ENCODE measurements at places on chromosomes 16 and 17.

DNA sequence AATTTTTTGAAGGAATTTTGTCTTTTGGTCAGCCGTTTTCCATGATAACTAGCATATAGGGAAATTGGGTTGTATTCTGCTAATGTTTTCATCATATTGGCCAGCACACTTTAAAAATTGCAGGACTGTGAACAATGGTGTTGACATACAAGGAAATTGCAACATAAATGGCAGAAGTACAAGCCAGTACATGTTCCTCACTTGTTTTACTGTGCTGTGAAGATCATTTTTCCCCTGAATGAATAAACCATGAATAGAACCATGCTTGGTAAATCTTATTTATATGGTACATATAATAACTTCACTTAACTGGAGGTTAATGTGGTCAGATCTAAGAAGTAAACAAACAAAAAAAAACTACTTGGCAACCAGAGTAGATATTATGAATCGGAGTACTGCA lies 22.8 kb downstream of the OMG start:
- DNase-seq: no peak

DNA sequence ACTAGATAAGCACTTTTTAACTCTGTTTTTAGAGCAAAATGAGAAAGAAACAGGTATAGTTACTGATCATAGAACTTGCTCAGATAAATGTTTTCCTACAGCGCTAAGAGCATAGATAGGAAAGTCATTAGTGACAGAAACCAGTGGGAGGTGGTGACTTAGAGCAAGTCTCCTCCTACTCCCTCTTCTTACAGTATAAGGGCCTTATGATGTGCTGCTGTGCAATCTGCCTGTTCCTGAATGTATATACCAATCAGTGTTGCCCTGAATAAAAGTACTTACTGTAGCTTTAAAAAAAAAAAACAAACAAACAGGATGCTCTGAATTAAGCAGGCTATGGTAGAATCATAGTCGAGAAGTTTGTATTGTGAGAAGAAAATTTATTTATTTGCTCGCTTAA lies 23.3 kb upstream of the RASL10B start:
- DNase-seq: no peak

DNA sequence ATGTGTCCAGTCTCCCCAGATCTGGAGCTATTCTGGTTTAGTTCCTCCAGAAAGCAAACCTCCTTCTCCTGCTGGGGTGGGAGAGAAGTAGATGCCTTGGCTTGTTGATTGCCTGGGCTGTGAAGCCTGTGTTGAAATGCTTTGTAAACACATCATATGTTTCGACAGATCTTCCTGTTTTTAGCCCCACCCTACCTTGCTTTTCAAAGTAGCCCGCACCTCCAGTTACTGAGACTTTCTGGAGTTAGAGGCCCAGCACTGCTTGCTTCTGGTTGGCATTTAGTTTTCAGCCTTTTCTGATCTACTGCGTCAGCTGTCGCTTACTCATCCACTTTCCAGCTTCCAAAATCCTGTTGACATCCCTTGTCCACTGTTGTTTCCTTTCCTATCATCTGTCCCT lies 17.9 kb upstream of the NDEL1 start:
- no peak for DNase-seq

- DNase-seq: no peak
Observed at GRCh38 chr17:15930426-15930825, 14.5 kb upstream of the ADORA2B start.

DNA sequence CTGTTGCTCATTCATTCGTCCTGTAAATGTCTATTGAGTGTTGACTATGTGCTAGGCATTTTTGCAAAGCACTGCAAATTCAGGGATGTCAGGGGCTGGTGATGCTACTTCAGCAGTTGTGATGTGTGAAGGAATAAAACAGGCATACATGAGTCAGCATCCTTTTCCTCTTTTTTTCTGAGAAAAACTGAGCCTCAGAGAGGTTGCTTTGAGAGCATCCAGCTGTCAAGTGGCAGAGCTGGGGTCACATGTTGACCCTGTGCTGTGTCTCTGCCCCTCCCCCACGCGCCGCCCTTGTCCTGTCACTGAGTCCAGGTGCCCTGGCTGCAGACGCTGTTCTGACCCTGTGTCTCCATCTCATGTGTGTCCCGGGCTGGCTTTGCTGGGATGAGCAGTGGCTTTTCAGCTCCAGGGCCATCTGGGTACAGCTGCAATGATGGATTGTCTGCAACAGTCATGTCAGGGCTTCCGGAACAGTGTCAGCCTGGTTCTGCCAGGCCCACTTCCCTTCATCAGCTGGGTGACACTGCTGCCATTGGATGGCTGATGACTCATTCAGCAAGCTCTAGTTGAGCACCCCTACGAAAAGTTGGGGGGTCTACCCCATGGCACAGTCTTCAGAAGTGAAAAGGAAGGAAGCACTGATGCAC lies 14.9 kb downstream of the SEC14L5 start:
- DNase-seq: no peak

DNA sequence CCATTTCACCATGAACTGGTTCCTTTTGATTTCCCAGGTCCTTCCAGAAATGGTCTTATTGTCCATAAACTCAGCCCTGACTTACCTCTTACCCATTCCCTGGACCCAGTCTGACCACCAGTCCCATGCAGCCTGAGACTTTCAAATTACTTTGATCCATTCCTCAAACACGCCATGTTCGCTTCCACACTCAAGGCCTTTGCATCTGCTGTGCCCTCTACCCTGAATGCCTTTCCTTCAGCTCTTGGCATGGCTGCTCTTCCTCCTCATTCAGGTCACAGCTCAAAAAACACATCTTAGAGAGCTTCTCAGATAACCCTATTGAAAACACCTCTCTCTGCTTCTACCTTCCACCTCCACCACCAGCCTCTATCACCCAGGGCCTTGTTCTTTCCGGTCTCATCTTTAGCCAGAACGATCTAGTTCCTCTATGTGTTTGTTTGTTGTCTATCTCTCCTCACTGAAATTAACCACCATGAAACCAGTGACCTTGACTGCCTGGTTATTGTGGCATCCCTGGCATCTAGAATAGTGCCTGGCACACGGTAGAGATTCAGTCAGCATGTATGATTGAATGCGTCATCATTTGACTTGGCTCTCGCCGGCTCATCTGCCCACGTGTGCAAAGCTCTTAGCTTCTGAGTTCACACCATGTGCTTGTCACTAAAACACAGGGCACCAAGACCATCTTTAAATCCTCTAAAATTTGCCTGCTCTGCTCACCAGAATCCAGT lies 12.8 kb downstream of the CRYM start:
- no peak for DNase-seq

- peak; percentile 93 for DNase-seq
Observed at GRCh38 chr17:42997984-42998938, at the start of gene RPL27. TSS of gene RPL27 (plus strand) at chr17:42998419. CDS start at chr17:42998751, 332 bp downstream.

GRCh38 chr16:12504312-12504711 lies 299.4 kb downstream of the CPPED1 start:
- DNase-seq: no peak

GRCh38 chr16:23869052-23869451 lies 33.3 kb downstream of the PRKCB start:
- DNase-seq: no peak

- DNase-seq: peak; percentile 19
Observed at GRCh38 chr17:61635913-61636432, 45.0 kb upstream of the NACA2 start.

GRCh38 chr16:77584205-77584859 lies 138.0 kb upstream of the NUDT7 start:
- peak; percentile 9 for DNase-seq

GRCh38 chr17:77148077-77148939 lies 7.5 kb downstream of the SEC14L1 start:
- DNase-seq: no peak

DNA sequence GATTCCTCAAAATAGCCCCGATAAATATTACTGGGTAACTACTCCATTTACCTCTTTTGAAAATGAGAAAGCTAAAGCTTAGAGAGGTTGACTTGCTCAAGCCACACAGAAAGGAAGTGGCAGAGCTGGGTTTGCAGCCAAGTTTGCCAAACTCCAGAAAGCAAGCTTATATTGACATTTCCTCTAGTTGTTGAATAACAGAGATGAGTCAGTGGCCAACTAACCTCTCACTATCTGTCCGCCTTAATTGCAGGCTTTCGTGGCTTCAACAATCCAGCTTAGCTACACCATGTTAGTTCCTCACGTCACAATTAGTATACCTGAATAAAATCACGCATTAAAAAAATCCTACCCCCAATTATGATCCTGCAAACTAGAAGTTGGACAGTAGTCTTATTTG lies 151.7 kb downstream of the CNTNAP4 start:
- DNase-seq: no peak

GRCh38 chr17:70699408-70699807 lies 530.1 kb downstream of the KCNJ2 start:
- DNase-seq: no peak

DNA sequence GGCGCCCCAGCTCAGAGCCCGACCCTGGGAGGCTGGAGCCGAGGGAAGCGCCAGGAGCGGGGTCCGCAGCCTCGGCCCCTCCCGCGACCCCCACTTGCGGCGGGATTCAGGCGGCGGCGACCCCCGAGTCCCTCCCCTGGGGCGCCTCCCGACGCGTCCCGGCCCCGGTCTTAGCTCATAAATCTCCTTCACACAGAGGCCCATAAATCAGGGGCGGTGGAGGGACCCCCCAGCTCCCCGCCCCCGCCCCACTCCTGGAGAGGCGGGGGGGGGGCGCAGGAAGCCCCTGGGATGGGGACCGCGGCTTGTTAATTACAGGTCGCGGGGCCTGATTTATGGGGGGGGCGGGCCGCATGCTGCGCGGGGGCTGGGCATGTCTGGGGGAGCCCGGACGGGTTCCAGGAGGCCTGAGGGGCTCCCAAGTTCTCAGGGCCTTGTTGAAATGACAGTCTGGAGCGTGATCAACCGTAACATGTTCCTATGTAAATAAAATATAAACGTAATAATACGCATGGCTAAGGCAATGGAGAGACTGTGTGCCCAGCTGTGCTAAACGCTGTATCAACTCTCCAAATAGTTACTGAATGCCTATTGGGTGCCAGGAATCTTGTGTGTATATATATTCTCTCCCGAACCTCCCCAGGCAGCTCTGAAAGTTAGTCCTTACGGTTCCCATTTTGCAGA lies 10.0 kb upstream of the BHLHA9 start:
- DNase-seq: no peak

GRCh38 chr17:12756786-12757185 lies 32.5 kb upstream of the ARHGAP44 start:
- DNase-seq: no peak

- DNase-seq: peak; percentile 39
Observed at GRCh38 chr17:77772461-77772897, 186.0 kb upstream of the TNRC6C start.

DNA sequence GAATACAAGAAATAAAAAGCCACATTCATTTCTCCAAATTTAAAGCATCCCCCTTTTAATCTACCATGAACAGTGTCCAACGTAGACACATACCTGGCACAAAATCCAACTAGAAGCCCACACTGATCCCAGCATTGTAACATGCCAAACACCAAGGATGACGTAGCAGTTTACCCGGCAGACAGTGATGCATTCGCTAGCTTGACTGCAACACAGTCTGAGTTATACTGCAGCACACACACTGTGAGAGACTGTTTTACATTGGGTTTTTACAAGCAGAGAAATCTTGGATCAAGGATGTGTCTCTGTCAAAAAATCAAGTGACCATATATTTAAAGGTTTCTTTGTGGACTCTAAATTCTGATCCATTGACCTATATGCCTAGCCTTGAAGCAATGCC lies 74.5 kb upstream of the C17orf78 start:
- DNase-seq: no peak

- no peak for DNase-seq
Observed at GRCh38 chr16:78100112-78100467, 636 bp downstream of the WWOX start.

DNA sequence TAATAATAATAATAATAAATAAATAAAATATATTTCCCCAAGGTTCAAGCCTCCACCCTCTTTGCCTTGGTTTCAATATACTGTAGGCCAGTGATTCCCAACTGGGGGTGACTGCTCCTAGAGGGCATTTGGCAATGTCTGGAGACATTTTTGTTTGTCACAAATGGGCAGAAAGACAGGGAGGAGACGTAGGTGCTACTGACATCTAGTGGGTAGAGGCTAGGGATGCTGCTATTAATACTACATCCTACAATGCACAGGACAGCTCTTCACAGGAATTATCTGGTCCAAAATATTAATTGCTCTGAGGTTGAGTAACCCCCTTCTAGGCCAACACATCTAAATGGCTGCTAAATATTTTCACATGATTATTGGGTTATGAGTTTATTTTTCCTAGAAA lies 12.8 kb upstream of the PRR14 start:
- no peak for DNase-seq

- no peak for DNase-seq
Observed at GRCh38 chr16:17801068-17801467, 330.3 kb upstream of the XYLT1 start.

DNA sequence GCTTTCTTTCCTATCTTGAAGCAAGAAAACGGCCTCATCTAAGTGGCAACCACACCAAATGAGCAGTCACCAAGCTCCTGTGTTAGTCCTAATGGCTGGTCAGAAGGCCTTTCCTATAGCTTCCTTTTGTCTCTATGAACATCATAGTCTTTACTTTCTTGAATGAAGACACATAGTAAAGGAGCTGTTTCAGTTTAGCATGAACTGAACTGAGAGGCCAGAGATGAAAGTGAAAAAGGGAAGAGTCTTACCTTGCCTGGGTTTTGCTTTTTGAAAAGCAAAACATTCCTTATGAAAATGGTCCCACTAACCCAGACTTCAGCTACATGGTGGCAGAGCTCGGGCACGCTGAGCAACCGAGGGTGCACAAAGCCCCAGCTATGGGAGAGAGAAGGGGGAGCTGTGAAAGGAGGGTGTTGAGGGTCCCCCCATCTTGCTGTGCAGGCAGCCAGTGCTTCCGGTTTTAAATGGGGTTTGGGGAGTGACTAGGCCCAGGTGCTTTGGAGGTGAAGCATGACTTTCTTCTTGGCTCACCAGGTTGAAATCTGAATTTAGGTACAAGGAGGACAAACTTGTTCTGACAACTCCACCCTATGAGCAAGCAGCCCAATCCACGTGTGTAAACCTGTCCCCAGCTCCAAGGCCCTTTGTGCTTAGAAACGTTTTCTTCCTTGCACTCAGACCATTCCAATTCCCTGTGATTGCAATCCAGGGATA lies 9.1 kb upstream of the PSMC3IP start:
- no peak for DNase-seq

DNA sequence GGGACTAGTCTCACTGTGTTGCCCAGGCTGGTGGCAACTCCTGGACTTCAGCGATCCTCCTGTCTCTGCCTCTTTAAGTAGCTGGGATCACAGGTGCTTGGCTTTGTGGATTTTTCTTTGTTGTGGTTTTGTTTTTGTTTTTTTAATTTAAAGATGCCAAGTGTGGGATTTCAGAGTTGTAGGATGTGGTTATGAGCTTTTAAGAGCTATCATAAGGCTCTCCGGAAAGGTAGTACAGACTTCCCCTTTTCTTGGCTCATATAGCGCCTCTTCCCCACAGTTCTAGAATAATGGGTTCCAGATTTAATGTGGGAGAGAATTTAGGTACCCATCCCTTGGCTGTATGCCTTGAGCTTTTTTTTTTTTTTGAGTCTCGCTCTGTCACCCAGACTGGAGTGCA lies 17.1 kb downstream of the AKAP1 start:
- DNase-seq: no peak

DNA sequence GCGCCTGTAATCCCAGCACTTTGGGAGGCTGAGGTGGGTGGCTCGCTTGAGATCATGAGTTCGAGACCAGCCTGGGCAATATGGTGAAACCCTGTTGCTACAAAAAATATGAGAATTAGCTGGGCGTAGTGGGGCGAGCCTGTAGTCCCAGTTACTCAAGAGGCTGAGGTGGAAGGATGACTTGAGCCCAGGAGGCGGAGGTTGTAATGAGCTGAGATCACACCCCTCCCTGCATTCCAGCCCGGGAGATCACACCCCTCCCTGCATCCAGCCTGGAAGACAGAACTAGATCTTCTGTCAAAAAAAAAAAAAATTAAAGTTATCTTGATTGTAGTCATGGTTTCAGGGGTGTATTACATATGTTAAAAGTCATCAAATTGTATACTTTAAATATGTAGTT lies 26.8 kb upstream of the GLG1 start:
- no peak for DNase-seq
